ENCODE measurements at places on chromosomes 2 and 18. TPM values are rescaled to one million over a fixed set of nuclear protein-coding genes. Genes with fewer than 3 reads are reported as not detected.

Gene BOLL
- total RNA-seq: not detected

Gene COA5
- 61.8 TPM for total RNA-seq

Gene PDCD1
- 0.20 TPM for total RNA-seq

Gene TDRD15
- 0.20 TPM for total RNA-seq

Gene TGFA
- total RNA-seq: 7.8 TPM

Gene SLC5A7
- 40.3 TPM for total RNA-seq

Gene TMEM163
- total RNA-seq: 35.7 TPM

Gene NOSTRIN
- 11.8 TPM for total RNA-seq

Gene HOXD12
- total RNA-seq: not detected

Gene MROH2A
- not detected for total RNA-seq

Gene PAIP2B
- 14.0 TPM for total RNA-seq

DNA sequence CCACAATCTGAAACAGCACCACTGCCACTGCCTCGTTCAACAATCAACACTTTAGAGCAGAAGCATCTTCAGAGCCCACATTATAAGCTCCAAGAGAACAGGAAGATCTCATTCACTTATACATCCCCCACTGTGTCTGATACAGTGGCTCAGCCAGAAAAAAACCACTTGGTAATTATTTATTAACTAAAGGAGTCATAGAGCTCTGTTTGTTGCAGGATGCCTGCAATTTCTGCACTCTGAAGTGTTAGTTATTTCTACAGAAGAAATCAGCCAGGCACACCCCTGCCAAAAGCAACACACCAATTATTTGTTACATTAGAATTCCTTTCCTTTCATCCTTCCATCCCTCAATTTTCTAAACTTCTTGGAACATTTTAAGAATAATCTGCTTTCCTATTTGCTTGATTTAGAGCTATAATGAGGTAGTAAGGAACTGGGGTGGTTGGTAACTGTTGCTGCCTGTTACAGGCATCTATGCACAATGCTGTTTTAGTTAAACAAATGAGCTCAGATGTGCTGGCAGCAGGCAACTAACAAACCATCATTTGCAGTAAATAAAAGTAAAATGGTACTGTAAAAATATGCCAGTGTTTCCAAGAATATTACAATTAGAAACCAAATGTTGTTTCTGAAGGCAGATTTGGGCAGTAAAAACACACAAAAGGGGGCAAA lies 59.9 kb downstream of the DYM start:
- H3K36me3 ChIP-seq: no peaks in the 10 kb centered on the region
- no peak overlapping the region for H3K4me3 ChIP-seq
- peaks cover 6% of the 10 kb centered on the region for H3K4me1 ChIP-seq
- DNase-seq: peak; percentile 60

DNA sequence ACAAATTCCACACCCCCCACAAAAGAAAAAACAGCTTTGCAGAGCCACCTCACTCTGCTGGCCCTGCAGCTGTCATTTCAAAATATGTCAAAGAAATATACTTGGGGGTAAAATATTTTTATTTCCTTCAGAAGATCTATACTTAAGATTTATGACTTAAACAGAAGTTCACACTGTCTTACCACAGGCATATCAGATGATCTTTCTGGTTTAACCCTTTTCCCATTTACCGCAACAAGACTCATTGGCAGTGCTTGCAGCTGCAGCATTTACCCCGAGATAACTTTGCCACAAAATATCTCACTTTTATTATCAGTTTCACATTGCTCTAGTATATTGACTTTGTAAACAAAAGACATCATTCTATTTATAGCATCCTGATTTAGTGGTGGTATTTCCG lies 21.6 kb upstream of the SLC35G4 start:
- H3K27me3 ChIP-seq: no peaks in the 10 kb centered on the region
- DNase-seq: no peak
- H3K36me3 ChIP-seq: no peaks in the 10 kb centered on the region
- H3K4me3 ChIP-seq: no peak overlapping the region

- no peak within 1 kb of the TSS for H3K27ac ChIP-seq
- H3K27me3 ChIP-seq: peaks cover 43% of the 10 kb centered on the region
- H3K36me3 ChIP-seq: peaks cover 8% of the 10 kb centered on the region
- peak; percentile 60 for DNase-seq
- peak within 1 kb of the TSS; percentile 43 for H3K4me3 ChIP-seq
Measured at GRCh38 chr2:231926180-231926741, at the start of gene NPPC. Gene NPPC (minus strand): TSS chr2:231926396. CDS start chr2:231926249, 147 bp downstream.

GRCh38 chr18:49609256-49610021 lies 47.6 kb downstream of the LIPG start:
- no peak overlapping the region for H3K27ac ChIP-seq
- H3K27me3 ChIP-seq: no peaks in the 10 kb centered on the region
- no peak for DNase-seq
- no peaks in the 10 kb centered on the region for H3K36me3 ChIP-seq

DNA sequence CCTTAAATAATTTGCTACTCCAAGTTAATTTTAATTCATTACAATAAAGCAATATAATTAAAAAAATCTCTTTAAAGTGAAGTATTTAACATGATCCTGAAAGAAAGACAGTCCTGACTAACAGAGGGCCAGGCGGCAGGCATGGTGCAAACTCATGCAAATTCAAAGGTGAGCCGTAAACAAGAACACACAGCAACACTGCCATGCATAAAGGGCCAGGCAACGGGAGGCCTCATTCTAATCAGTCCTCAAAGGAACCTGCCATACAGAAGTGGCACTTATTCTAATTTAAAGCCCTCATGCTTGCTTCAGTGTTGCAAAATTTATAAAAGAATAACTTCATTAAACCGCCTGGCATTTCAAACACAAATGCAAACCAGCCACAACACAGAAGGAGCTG lies 277.0 kb downstream of the ZNF521 start:
- H3K4me1 ChIP-seq: peaks cover 13% of the 10 kb centered on the region
- no peak for DNase-seq
- peaks cover 2% of the 10 kb centered on the region for H3K36me3 ChIP-seq
- H3K27me3 ChIP-seq: no peaks in the 10 kb centered on the region

GRCh38 chr18:78576967-78577366 lies 402.7 kb upstream of the SALL3 start:
- no peaks in the 10 kb centered on the region for H3K4me1 ChIP-seq
- no peak for DNase-seq
- H3K4me3 ChIP-seq: no peak overlapping the region
- H3K36me3 ChIP-seq: no peaks in the 10 kb centered on the region
- H3K27me3 ChIP-seq: no peaks in the 10 kb centered on the region

DNA sequence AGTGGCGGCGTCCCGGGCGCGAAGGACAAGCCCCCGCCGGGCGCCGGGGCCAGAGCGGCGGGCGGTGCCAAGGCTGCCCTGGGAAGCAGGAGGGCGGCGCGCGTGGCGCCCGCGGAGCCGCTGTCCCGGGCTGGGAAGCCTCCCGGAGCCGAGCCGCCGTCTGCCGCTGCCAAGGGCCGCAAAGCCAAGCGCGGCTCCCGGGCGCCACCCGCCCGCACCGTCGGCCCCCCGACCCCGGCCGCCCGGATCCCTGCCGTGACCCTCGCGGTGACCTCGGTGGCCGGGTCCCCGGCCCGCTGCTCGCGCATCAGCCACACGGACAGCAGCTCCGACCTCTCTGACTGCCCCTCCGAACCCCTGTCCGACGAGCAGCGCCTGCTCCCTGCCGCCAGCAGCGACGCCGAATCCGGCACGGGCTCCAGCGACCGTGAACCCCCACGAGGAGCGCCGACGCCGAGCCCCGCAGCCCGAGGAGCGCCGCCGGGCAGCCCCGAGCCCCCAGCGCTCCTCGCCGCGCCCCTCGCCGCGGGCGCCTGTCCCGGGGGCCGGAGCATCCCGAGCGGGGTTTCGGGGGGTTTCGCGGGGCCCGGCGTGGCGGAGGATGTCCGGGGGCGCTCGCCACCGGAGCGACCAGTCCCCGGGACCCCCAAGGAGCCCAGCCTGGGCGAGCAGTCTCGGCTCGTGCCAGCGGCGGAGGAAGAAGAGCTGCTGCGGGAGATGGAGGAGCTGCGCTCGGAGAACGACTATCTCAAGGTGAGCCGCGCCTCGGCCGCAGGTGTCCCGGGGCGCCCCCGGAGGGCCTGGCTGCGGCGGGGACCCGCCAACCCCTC lies 820 bp downstream of the MTCL1 start:
- H3K4me3 ChIP-seq: peak overlapping the region; percentile 47
- H3K27ac ChIP-seq: no peak overlapping the region
- no peaks in the 10 kb centered on the region for H3K36me3 ChIP-seq
- H3K4me1 ChIP-seq: peaks cover 36% of the 10 kb centered on the region
- peaks cover 9% of the 10 kb centered on the region for H3K27me3 ChIP-seq

DNA sequence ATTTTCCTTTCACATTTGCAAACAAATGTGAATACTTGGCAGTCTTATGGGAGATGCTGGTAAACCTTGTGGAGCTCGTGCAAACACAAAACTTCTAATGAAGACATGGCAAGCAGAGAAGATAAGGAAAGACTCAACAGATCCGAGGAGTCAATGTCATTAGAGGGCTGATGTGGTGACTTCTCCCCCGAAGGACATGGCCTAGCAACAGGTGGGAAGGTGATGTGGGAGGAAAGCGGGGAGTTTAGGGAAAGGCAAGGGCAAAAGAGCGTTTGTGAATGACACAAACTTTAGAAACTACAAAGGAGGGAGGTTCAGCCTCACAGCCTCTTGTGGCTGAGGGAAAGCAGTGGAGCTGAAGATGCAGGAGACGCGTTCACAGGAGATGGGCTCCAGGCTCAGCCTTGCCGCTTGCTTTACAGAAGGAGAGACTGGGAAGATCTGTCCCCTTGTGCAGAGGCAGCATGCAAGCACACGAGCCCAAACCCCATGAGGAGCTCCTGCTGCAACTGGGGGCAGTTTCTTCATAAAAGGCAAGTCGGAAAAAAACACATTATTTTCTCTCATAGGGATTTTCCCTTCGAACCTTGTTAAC lies 86.6 kb downstream of the SOWAHC start:
- H3K4me3 ChIP-seq: no peak overlapping the region
- no peaks in the 10 kb centered on the region for H3K36me3 ChIP-seq
- H3K27ac ChIP-seq: no peak overlapping the region
- DNase-seq: no peak
- no peaks in the 10 kb centered on the region for H3K4me1 ChIP-seq

DNA sequence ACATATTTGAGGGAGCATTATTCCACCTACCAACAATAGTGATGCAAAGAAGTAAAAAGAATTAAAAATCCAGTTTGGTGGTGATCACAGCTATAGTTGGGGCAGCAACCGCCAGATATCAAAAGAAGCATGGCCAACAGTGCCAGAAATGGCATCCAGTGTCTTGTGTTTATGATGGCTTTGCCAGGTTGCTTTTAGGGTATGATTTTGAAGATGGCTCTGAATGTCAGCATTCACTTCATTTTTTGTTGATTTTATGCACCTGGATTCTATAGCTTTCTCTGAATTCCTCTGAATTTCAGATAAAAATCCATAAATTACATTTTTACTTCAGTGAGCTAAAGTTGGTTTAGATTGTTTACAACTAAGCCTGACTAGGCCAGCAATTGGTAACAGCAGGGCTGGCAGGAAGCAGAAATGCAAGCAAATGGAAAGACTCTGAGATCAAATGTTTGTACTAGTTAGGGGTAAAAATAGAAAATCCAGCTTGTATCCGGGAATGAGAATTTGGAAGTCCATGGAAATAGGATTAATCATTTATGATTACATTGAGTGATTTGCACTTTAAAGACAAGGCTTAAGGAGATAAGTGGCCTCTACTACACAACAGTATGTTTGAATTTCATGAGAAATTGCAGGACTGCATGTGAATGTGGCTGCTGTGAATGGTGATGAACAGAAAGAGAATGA lies 40.4 kb downstream of the COL3A1 start:
- H3K27ac ChIP-seq: no peak overlapping the region
- H3K4me1 ChIP-seq: no peaks in the 10 kb centered on the region
- no peak overlapping the region for H3K4me3 ChIP-seq
- no peak for DNase-seq

- no peaks in the 10 kb centered on the region for H3K27me3 ChIP-seq
- DNase-seq: no peak
- H3K36me3 ChIP-seq: peaks cover 34% of the 10 kb centered on the region
- no peak overlapping the region for H3K27ac ChIP-seq
- H3K4me3 ChIP-seq: no peak overlapping the region
Measured at GRCh38 chr2:26284132-26284531, 39.4 kb downstream of the HADHB start.

- H3K4me1 ChIP-seq: no peaks in the 10 kb centered on the region
- no peak overlapping the region for H3K27ac ChIP-seq
- H3K4me3 ChIP-seq: no peak overlapping the region
- no peaks in the 10 kb centered on the region for H3K27me3 ChIP-seq
- no peak for DNase-seq
Measured at GRCh38 chr2:166135849-166136258, 8.0 kb upstream of the SCN1A start.

GRCh38 chr2:102601730-102602129 lies 17.6 kb upstream of the SLC9A2 start:
- H3K27ac ChIP-seq: no peak overlapping the region
- H3K4me3 ChIP-seq: no peak overlapping the region
- H3K36me3 ChIP-seq: no peaks in the 10 kb centered on the region
- no peaks in the 10 kb centered on the region for H3K27me3 ChIP-seq
- no peaks in the 10 kb centered on the region for H3K4me1 ChIP-seq

- no peak overlapping the region for H3K27ac ChIP-seq
- H3K4me1 ChIP-seq: no peaks in the 10 kb centered on the region
- DNase-seq: no peak
- H3K27me3 ChIP-seq: no peaks in the 10 kb centered on the region
- H3K36me3 ChIP-seq: no peaks in the 10 kb centered on the region
- no peak overlapping the region for H3K4me3 ChIP-seq
Measured at GRCh38 chr18:389658-390357, 110.7 kb downstream of the COLEC12 start.

- no peak overlapping the region for H3K4me3 ChIP-seq
- H3K36me3 ChIP-seq: no peaks in the 10 kb centered on the region
- H3K4me1 ChIP-seq: no peaks in the 10 kb centered on the region
- no peak for DNase-seq
- H3K27ac ChIP-seq: no peak overlapping the region
- H3K27me3 ChIP-seq: no peaks in the 10 kb centered on the region
Measured at GRCh38 chr2:213537579-213537978, 253.3 kb downstream of the SPAG16 start.

- H3K4me1 ChIP-seq: no peaks in the 10 kb centered on the region
- no peak for DNase-seq
- H3K27me3 ChIP-seq: no peaks in the 10 kb centered on the region
Measured at GRCh38 chr2:181500201-181500600, 43.0 kb downstream of the ITGA4 start.

Data from spinal cord (tissue), 10 donors.